ENCODE measurements at places on chromosomes 12 and 14.

GRCh38 chr12:10632226-10632625 lies 18.8 kb upstream of the MAGOHB start:
- DNase-seq = no peak

DNA sequence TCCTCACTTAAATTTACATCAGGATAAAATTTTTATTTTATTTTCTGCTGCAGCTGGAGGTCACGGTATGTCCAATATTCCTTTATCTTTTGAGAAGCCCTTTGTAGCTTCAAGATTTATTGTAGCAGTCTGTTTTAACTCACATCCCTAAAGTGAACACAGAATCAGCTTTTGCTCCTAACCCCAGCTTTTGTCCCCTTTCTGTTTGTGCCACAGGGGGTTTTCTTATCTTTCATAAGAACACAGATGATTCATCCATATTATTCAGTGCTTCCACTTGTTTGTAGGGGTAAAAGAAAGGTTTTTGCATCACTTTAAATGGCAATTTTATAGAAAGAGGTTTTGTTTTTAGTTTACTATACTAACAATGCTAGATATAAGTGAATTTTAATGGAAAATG lies 21.8 kb upstream of the PIK3C2G start:
- DNase-seq = no peak

- peak; percentile 56 for DNase-seq
Observed at GRCh38 chr14:30608533-30609006, 13.5 kb upstream of the SCFD1 start.

- peak; percentile 9 for DNase-seq
Observed at GRCh38 chr12:7750350-7750749, 3.2 kb upstream of the CLEC4C start.

DNA sequence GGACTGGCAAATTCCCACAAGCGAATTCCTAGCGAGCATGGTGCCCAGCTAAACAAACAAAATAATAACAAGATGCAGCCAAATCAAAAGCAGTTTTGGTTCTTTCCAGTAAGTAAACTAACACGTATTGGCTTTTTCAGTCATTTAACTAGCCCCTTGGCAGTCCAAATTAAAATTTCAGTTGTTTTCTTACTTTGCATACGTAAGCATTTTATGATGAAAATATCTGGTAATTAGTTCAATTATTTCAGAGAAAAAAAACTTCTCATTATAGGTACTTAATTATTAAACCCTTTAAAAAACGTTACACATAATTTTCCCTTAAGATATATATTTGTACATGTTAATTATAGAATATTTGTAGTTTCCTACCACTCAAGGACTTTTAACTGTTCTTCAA lies 70.1 kb downstream of the ST8SIA1 start:
- DNase-seq = no peak

DNA sequence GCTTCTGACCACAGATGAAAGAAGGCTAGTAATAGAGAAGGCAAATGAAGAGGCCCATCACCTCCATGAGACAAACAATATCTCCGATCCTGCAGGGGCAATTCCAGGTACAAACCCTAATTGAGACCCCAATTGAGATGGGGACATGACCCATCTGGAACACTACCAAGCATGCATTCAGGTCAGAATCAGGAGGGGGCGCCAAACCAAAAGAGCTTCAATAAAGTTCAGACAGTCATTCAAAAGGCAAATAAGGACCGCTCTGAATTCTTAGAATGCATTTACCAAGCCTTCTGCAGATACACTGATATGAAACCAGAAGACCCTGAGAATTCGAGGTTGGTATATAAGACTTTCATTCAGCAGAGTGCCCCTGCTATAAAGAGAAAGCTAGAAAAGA lies 10.2 kb upstream of the EDDM3B start:
- DNase-seq = no peak

DNA sequence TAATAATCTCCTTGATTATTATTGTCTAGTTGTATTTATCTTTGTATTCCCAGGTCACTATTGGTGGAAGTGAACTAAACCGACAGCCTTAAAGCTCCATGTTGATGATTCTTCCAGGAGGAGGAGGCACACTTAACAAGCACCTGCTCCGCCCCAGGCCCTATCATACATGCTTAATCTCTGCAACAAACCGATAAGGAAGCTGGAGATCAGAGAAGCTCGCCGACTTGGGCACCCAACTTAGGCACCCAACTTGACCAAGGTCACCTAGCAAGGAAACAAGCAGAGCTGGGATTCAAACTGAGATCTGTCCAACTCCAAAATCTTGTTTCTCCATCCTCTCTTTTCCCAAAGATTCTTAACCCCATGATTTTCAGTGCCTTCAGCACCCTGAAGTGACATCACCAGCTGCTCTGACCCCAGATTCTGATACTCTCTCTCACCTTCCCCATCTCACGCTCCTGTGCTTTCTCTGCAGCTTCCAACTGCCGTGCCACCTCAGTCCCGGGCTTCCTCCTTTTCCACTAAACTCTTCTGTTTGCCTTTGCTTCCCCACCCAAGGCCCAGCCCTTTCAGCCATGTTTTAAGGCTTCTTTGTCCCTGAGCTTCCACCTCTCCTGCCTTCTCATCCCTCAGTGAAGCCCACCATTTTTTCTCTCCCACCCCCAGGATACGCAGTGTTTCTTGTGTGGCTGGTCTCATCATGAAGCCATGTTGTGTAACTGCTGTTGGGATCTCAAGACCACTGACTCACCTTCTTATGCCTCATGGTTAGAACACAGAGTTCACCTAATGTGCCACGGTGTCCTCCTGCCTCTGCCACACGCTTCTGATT lies 6.6 kb upstream of the KRT18 start:
- DNase-seq = no peak

DNA sequence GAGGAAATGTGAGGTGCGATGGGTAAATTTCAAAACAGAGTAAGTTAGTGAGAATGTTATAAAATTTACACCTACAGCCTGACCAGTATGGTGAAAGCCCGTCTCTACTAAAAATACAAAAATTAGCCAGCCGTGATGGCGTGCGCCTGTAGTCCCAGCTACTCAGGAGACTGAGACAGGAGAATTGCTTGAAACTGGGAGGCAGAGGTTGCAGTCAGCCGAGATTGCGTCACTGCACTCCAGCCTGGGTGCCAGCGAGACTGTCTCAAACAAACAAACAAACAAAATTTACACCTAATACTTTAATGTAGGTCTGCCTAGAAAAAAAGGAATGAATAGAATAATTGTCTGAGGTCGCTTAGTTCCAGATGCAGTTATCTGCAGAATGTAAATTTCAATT lies 37.6 kb downstream of the SLC2A14 start:
- no peak for DNase-seq

DNA sequence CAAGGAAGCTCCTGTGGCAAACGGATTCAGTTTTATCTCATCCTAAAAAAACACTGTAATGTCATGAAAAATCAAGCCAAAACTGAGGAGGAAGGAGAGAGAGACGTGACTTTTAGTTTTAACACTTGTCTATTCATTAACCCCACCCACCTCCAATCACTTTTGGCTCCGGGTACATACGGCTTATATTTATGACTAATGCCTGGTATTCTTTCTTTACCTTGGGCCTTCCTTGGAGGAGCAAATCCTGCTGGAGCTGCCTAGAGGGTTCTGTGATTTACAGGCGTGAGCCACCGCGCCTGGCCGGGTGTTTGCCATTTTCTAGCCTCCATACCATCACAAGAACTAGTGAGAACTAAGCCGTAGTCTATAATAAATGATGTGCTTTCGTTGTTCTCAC lies 60.8 kb upstream of the RTRAF start:
- no peak for DNase-seq

DNA sequence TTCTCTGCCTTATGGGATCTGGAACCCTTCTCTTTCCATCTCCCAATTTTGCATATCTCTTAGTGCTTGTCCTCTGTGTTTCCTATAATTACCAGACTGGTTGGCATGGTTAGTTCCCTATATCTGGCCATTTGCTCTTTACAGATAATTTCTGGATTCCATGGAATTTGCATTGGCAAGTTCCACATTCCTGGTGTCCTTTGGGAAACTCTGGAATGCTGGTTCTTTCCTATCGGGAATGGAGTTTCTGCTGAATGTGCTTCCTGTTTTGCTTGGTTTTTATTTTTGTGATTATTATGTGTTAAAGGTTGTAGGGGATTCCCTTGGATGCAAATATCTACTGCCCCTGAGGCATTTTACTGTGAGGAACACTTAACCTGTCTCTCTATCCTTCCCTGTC lies 193.0 kb upstream of the BTG1 start:
- no peak for DNase-seq

- DNase-seq = no peak
Observed at GRCh38 chr14:36271939-36272907, 48.2 kb downstream of the MBIP start.

DNA sequence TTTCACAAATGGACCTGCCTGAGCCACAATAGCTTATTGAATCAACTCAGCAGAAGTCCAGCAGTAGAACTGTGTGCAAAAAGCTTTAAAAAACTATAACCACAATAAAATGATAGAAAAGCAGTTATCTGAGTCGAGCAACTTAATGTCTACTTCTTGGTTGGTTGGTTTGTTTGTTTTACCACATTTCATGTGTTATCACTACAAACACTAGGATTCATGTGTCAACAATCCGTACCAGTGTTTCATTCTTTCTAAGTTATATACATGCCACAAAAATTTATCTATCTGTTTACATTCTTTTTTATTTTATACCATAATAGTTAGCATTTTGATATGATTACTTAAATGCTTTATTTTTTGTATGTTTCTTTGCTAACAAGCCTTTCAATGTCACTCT lies 339.0 kb downstream of the KCNH5 start:
- no peak for DNase-seq

GRCh38 chr12:90069711-90070110 lies 361.1 kb upstream of the ATP2B1 start:
- DNase-seq = no peak

GRCh38 chr12:27261866-27262265 lies 17.8 kb downstream of the STK38L start:
- DNase-seq = no peak

All from NCI-H82 (cell line).